Right hindlimb (tissue), 1 donor: ENCODE measurements at places on chromosomes 1 and 21.

- DNase-seq: no peak
These were observed 124.7 kb downstream of the PCBP3 start for GRCh38 chr21:45768011-45768739.

GRCh38 chr1:247173431-247173830, 1.6 kb upstream of the ZNF124 start:
- DNase-seq: no peak

DNA sequence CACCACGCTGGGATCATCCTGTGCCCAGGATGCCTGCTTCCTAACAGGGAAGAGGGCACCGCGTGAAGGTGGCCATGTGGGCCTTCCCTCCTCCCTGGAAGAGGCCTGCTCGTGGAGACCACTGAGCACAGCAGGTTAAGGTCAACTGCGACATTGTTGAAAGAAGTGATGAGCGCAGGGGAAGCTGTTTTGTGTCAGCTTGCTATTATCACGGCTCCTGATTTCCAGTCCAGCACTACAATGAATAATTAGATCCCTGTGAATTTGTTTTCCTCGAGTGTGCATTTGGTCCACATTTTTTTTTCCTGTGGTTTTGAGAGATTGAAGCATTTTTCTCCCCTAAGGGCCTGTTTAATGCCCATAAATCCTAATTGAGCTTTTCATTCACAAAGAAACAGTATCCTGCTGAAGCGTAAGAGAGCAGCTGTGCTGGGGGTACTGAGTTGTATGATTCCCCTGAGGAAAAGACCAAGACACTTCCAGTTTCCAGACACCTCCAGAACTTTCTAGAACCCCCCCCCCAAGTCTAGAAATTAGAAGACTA, 204.9 kb downstream of the KCNJ6 start:
- DNase-seq: no peak

DNA sequence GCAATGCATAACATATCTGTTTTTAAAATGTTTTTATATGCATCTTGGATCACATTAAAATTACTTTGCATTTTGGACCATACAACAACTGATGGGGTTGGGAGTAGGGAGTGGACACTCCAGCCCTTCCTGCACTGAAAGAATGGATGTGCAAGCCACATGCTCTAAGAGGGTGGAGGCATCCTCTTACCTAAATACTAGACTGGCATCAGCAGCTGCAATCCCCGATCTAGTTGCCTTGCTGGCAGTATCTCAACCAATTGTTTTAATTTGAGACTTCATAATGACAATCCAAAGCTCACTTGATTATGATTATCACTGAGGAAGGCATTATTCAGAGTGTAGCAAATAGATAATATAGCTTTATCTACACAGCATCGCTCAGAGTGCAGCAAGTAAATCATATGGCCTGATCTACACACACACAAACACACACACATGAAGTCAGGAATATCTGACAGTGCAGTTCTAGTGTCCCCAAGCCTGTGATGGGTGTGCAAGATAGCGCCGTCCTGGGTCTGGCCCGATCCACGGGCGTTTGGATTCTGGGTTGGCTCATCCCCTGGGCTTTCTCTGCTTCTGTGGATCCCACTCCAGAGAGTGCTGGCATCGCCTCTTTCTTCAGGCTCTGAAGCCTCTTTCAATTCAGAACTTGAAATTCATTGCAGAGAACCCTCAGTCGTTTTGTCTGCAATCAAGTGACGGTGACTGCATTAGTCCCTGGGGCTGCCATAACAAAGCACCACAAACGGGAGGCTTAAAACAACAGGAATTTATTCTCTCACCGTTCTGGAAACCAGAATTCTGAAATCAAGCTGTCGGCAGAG, 181.3 kb downstream of the ETS2 start:
- DNase-seq: no peak

- no peak for DNase-seq
These were observed 49.2 kb upstream of the TEKT2 start for GRCh38 chr1:36034692-36035091.

DNA sequence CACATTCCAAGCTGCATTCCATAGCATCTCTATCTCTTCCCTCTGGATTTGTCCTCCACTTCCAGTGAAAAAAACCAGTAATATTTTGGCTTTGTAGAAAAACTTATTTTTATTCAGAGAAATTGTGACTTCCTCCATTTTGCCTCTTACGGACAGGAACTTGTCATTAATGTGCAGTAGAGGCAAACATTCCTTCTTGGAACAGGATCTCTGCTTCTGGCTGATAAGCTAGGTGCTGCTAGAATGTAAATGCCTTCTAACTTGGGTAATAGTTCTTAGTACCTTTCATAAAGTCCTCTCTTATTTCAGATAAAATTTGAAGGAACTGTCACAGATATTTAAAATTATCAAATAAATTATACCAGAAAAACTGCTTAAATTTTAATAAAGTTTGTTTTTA, 707.8 kb downstream of the USP25 start:
- DNase-seq: no peak
